Lung (tissue), 17 donors: ENCODE measurements at places on chromosomes 11 and 22. TPM values are rescaled to one million over a fixed set of nuclear protein-coding genes. Genes with fewer than 3 reads are reported as not detected.

DNA sequence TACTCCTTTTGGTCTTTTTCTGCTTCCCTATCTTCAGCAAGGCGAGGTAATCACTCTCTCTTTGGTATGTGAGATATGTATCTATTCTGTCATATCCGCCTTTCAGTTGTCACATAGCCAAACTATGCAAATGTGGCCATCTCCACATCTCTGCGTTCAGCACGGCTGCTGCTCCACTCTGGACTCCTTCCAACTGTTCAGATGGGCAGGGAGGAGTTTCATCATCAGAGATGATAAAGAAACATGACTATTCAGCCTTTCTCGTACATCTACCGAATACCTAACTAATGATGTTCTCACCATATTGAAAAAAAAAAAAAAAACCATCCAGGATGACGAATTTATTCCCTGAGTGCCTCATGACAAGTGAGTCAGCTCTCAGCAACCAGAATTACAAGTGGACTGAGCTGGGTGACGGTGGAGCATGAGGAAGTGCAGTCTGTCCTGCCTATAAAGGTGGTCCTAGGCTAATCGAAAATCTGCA, 899.6 kb downstream of the OPCML start:
- DNase-seq: peak; percentile 26

- DNase-seq: peak; percentile 71
Observed at GRCh38 chr11:45285930-45286632, at the start of gene SYT13. Gene SYT13 (minus strand): TSS chr11:45286341. CDS start chr11:45286207, 134 bp downstream.

- DNase-seq: peak; percentile 72
Observed at GRCh38 chr11:82229341-82229740, 504.3 kb downstream of the FAM181B start.

- no peak for DNase-seq
Observed at GRCh38 chr11:125591649-125592304, 875 bp upstream of the STT3A start.

- no peak for DNase-seq
Observed at GRCh38 chr11:34970480-34970879, 54.1 kb downstream of the PDHX start.

GRCh38 chr11:77396305-77396704, 77.6 kb downstream of the PAK1 start:
- no peak for DNase-seq

DNA sequence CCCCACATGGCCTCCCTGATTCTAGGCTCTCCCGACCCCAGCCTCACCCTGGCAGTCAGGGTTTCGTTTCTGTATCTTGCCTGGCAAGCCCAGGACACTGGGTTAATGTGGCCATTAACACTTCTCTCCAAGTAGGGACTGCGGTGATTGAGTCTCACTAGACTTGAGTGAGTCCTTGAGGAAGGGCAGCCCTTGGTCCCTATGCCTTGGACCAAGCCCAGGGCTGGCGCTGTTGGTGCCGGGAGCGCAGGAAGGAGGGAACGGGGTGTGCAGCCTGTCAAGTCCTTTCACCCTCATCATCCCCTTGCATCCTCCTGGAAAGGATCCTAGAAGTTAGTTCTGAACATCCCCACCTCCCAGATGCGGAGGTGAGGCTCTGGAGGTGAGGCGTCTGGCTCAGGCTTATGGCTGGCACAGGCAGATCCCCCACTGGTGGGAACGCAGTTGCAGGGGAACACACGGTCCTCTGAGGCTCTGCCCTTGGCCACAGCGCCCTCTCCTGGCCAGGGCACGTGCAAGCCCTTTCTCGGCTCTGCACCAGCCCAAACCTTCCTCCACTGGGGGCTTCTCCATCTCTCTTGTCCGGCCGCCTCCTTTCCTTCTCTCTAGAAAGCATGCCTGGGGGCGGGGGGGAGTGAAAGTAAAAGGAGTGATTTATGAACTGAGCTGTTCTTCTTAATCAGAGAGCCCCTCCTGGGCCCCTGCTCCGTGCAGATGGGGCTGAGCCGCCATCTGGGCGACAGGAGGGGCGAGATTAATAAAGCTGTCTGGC, 56.7 kb downstream of the TP53I11 start:
- peak; percentile 80 for DNase-seq

- DNase-seq: no peak
Observed at GRCh38 chr11:123608945-123609344, 45.5 kb downstream of the SCN3B start.

GRCh38 chr22:27851974-27852746, 50.6 kb upstream of the MN1 start:
- no peak for DNase-seq

DNA sequence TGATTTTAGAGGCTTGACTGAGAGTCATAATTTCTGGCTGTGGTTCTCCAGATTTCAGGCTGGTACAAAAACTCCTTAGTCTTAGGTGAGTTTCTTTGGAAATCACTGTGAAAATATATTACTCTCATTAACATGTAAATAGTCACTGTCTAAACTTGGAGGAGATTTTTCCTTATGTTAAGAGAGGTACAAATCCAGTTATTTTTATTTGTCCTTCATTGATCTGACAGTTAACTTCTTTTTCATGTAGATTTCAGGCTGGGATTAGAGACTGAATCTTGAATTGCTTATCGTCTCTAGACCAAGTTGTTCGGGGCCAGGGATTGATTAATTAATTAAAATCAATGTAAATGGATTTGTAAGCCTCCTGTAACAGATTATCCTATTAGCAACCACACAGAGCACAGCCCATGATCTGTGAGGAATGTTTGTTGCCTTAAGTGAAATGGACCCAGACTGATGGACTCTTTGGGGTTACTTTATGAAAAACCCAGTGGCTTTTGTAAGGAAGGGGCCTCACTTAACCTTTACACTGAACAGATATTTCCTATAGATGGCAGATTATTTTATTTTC, 21.1 kb downstream of the TEAD1 start:
- DNase-seq: no peak

DNA sequence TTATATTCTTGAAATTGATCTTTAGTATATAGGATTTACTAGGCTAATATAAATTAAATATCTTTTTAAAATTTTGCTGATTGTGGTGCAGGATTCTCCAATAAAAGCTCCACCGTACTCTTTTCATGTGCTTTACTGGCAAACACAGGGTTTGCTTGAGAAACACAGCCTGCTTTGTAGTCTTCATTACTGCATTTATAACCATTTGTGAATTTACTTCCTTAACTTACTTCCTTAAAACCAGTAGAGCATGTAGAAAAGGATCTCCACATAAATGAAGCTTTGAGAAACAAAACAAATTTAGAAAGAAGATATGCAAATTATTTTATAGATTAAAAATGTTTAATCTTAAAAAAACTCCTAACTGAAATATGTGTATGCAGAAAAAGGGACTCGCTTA, 28.8 kb downstream of the SWAP70 start:
- DNase-seq: no peak

DNA sequence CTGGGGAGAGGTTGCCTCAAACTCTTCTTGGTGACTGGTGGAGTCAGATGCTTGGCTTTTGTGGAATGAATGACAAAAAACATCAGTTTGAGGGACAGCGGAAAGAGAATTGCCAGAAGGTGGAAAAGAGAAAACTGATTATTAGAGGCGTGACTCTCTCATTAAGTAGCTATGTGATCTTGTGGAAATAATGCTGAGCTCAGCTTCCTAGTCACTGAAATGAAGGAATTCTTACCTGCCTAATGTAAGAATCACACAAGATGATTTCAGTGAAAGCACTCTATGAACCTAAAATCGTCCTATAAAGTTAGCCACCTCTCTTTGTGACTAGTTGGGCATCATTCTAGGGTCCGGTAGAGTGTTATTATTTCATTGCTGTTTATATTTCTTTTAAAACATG, 498.8 kb downstream of the TMEM135 start:
- no peak for DNase-seq

DNA sequence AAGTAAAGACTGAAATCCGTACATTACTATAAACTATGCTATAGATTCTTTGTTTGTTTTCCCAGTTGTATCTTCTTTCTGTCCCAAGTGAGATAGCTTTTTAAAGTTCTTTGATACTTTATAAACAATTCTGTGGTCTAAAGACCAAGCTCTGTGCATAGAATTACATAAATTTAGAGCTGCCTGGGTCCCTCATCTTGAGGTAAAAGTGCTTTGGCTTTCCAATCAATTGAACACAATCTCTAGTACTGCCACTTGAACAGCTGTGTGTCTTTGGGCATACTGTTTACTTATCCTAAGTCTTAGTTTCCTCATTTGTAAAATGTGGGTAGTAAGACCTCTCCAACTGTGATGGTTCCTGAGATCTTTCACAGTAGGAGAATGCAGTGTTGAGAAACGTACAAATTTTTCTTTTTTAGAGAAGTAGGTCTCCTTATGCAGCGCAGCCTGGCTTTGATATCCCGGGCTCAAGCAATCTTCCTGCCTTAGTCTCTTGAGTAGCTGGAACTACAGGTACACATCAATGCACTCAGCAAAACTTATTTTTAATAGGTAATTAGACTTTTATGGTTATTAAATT, 2.5 kb upstream of the EED start:
- no peak for DNase-seq

DNA sequence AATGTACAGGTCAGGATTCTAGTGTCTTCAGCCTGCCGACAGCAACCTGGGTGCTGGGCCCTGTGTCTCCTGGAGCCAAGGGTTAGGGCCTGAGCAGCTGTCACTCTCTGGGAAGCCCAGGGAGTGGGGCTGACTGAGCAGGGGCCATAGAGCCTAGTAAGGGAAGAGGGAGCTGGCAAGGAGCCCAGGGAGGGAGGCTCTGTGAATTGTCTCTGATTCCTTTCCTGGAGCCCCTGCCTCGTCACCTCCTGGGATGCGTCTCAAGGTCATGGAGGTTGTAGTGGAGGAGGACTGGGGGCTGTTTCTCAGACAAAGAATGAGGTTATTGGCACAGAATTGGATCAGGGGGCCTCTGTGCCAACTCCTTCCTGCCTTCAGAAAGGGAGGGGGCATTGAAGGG, 11.8 kb downstream of the SOX10 start:
- no peak for DNase-seq

Gene BANF1
- total RNA-seq: 17.7 TPM

Gene METTL15
- 12.8 TPM for total RNA-seq

Gene AAMDC
- 28.5 TPM for total RNA-seq

Gene SLC22A25
- not detected for total RNA-seq

Gene RAG2
- total RNA-seq: not detected
